Activated naive CD4-positive, alpha-beta T cell treated with anti-CD3 and anti-CD28 coated beads, Interleukin-2, amount 50 U/mL, for 16 hours (primary cell): ENCODE measurements at places on chromosomes 7 and 10.

- no peak for DNase-seq
Measured at GRCh38 chr10:78905957-78906308, 162.8 kb upstream of the ZMIZ1 start.

- DNase-seq, result no peak
Measured at GRCh38 chr10:104216631-104217030, 15.5 kb downstream of the CFAP43 start.

GRCh38 chr7:157780721-157781120 is 443.9 kb downstream of the DNAJB6 start:
- peak; percentile 7 for DNase-seq

DNA sequence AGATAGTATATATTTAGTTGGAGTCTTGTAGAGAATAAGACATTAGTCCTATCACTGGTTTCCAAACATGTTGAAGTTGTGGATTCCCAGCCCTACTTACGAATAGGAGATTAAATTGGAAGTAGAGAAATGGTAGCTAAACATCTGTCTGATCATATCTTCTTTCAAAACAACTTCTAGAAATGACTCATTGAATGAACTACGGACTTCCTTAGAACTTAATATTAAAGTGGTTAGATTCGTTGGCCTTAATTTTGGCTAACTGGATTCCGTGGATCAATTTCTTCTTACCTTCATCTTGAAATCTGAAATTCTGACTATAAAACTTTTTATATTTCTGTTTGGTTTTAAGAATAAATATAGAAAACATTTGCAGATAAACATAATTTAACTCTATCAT is 3.4 kb downstream of the PHF14 start:
- no peak for DNase-seq

DNA sequence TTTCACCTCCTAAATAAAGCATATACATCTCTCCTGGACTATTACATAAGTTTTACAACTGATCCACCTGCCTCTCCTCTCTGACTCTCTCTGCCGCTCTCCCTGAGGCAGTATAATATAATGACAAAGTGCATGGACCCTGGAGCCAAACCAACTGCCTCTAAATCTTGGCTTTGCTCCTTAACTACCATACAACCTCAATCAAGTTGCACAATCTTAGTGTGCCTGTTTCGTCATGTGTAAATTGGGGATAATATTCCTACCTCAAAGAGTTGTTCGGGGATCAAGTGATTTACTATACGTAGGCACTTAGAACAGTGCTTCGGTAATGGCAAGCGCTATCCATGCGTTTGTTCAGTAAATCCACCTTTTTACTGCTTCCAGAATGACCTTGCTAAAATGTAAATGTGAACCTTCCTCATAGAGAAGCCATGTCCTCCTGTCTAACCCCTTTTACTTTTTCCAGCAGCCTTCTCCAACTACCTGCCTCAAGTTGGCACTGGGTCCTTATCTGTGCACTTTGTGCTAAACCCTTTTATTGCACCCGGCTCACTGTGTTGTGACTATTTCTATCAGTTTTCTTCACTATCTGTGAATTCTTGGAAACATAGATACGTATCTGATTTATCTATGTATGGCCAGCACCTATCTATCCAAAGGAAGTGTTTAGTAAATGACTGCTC is 30.6 kb upstream of the DLD start:
- no peak for DNase-seq

GRCh38 chr10:61892961-61893360 is 8.5 kb upstream of the ARID5B start:
- DNase-seq, result no peak

DNA sequence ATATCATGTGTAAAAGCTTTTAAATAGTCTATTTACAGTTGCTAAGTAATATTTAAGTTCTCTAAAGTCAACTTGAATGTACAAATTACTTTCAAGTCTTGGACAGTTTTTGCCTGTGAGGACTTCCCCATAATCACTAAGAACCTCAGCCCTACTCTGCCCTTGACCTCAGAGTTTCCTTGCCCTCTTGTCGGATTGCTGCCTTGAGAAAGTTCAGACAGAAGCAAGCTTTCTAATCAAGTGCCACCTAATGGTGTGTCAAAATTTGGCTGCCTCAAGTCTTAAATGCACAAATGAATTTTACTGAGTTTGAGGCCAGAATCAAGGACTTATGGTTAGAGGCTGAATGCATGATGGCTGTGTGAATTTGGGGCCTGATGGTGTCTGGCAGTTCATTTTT is 88.3 kb upstream of the KAT6B start:
- no peak for DNase-seq

- no peak for DNase-seq
Measured at GRCh38 chr10:48518986-48519385, 85.9 kb downstream of the ARHGAP22 start.

DNA sequence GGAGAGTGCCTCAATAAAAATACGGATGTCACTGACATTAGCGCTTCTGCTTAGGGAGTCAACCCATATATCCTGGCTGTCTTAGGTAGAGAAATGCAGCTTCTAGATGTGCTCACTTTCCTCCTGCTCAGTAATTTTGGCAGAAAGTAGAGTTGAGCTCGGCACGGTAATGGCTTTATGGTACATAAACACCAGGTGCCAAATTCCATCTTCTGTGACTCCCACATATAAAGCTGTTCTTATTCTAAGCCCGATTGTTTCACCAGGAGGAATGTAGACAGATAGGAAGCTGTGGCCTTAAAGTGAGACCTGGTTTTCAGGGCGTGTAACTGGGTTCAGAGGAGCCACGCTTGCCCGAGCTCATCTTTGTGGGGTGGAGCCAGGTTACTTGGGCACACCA is 143.7 kb downstream of the CREB5 start:
- no peak for DNase-seq

- DNase-seq, result peak; percentile 59
Measured at GRCh38 chr7:35424869-35425495, 171.1 kb upstream of the TBX20 start.

GRCh38 chr7:30561389-30561788 is 33.3 kb upstream of the GARS1 start:
- no peak for DNase-seq

DNA sequence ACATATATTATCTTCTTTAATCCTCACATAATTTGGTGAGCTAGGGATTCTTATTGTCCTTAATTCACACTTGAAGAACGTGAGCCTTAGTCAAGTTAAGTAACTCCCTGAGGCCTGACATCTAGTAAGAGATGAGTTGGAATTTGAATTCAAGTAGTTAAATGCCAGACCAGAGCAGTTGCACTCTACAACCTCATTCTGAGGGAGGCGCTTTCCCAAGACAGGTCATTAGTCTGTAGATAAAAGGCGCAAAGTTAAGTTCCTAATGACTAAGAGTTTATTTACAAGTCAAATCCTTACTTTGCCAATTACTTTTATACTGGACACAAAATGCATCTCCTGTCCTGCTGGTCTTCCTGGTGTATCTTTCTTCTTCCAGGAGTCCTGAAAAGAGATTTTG is 3.6 kb upstream of the EXOC6 start:
- no peak for DNase-seq

GRCh38 chr7:121689749-121690148 is 183.2 kb upstream of the PTPRZ1 start:
- no peak for DNase-seq

- DNase-seq, result no peak
Measured at GRCh38 chr10:125190414-125190813, 30.1 kb upstream of the CTBP2 start.

DNA sequence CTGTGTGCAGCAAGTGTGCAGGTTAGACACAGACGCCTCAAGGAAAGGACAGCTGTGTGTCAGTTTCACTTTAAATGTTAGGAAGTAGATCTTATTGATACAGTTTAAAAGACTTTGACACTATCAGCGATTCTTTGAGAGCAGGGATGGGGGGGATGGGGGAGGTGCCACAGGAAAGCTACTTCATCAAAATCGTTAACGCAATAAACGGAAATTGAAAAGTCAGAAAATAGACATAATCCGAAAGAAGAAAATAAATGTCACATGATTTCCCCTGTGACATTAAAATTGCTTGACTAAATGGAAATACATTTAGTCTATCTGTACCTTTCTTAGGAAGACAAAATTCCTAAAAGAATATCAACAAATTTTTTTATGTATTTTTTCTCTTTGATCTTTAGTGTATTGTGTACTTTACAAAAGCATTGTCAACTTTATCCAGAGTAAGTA is 476 bp upstream of the ZNF33B start:
- no peak for DNase-seq

DNA sequence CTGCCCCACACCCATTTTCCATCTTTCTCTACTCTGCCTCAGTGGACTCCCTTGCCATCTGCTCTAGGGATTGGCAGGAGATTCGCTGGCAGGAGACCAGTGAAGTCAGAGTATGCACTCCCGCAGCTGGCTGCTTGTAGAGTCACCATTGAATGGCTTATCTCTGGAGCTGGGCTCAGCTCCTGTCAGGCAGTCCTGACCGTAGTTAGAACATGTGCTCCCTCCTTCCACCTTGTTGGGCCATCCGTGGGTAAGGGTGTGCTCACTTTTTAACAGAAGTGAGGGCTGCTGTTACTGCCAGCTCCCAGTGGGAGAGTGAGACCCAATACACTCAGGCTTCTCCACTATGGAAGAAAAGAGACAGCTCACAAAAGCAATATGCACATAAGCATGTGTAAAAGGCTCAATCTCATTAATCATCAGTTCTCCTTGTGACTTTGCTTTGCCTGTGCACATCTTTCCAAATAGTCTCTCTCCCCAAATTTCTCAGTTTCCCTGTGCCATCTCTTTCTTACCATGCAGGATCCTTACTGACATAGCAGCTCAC is 773.3 kb downstream of the GRID1 start:
- no peak for DNase-seq

GRCh38 chr7:48718731-48719378 is 205.5 kb upstream of the CDC14C start:
- DNase-seq, result no peak

DNA sequence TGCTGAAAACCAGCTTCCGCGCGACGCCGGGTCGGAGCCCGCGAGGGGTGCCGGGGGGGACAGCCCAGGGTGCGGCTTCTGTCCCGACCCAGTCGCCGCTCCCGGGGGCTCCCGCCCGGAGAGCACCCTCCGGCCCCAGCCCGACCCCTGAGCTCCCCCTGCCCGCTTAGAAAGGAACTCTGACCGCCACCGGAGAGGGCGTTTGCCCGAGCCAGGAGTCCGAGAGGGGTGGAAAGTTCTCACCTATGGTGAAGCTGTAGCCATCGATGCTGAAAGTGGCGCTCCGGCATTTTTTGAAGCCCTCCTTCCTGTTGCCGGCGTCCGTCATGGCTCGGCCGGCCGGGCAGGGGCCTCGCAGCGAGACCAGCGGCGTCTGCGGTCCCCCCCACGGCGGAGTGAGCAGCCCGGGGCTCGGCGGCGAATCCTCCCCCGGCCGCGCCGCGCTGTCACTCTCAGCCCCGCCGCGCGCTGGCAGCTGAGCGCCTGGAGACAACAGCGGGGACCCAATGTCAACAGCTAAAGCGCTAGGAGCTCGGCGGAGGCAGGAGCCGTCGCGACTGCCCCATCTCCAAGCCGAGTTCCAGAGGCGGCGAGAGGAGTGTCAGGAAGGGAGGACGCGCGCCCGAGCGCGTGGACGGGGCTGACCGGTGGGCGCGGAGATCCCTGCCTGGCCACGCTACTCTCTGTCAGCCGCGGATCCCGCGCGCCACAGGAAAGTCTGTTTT is 191.6 kb downstream of the LSM5 start:
- no peak for DNase-seq

DNA sequence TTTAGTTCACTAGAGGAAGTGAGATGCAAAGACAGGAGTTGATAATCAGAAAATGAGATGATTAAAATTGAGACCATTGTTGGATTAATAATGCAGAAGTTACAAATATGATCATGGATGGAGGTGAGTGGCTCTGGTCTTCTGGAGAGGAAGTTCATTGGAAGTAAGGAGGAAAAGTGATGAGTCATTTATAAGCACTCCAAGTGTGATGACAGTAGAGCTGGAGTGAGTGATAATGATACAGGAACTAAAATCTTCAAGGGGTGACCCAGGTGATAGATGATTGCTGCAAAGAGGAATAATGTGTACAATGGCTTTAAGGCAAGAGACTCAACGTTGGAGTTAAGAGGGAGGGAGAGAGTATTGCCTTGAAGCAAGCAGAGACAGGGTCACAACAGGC is 20.7 kb downstream of the ZNF32 start:
- no peak for DNase-seq

DNA sequence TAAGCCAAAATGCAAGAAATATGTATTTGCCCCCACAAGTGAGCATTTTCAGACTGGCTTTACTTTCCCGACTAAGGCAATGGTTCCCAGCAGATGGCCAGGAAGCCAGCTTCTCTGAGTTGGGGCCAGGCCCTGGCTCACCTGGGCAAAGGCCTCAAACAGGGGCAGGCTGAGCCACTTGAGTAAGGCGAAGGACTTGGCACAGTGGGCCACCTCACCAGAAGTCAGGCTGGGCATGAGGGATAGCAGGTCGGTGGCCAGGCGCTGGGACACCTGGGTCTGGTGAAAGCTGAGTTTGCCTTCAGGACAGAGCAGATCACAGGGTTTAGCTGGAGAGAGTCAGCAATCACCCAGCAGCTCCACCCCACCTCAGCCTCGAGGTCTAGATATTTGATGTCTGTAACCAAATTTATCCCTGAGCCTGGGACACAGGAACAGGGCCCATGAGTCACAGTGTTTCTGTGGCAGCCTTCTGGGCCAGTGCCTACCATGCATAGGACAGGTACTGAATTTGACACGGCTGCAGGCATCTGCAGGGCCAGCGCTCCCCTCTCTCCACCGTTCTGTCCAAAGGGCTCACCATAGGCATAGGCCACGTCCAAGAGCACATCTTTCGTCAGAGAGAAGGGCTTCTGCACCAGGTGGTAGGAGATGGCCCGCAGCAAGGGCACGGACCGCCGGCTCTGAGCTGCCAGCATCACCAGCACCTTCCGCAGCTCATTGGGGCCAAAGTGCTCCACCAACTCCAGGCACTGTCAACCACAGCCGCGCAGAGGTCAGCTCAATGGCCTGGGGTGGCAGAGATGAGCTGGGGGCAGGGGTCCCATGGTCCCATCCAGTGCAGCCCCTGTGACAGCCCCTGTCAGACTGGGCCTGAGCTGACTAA is 7.3 kb downstream of the TBRG4 start:
- DNase-seq, result no peak

- DNase-seq, result no peak
Measured at GRCh38 chr10:103627111-103627892, 133.8 kb downstream of the NEURL1 start.
